ENCODE measurements at places on chromosomes 5 and 9.

GRCh38 chr5:140240987-140241706, 61.8 kb downstream of the PFDN1 start:
- no peak for DNase-seq

DNA sequence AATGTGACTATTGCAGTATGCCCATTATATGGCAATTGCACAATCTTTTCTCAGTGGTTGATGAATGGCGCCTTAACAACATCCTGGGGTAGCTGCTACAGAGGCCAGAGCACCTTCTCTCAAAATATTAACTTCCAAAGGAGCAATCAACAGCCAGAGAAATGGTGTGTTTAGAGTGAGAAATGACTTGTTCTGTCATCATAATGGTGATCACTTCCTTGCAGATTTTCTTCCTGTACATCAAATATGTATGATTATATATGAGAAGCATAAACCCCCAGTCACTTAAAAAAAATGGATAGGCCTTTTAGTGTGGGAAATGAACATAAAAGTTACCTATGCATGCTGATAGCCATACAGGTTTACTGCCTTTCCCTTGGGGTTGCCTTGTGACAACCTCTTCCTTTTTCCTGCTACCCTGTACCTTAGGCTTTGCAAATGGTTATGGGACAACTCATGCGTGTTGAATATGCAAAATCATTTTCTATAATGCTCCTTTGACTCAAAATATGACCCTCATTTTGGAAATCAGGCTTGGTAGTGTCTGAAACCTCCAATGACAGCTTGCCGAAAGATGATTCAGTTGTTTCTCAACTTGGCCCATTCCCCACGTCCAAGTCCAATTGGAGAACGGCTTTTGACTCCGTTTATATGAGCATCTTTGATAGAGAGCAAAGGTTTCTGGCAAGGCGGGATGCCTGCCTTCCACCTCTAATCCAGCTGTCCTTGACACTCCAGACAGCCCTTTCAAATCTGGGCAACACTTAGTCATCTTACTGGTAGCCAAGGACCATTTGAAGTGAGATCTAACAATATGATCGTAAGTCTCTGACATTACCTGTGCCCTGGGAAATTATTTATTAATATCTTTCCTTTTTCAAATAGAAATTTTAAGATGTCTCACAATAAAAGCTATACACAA, 69.3 kb downstream of the SLC1A1 start:
- no peak for DNase-seq

DNA sequence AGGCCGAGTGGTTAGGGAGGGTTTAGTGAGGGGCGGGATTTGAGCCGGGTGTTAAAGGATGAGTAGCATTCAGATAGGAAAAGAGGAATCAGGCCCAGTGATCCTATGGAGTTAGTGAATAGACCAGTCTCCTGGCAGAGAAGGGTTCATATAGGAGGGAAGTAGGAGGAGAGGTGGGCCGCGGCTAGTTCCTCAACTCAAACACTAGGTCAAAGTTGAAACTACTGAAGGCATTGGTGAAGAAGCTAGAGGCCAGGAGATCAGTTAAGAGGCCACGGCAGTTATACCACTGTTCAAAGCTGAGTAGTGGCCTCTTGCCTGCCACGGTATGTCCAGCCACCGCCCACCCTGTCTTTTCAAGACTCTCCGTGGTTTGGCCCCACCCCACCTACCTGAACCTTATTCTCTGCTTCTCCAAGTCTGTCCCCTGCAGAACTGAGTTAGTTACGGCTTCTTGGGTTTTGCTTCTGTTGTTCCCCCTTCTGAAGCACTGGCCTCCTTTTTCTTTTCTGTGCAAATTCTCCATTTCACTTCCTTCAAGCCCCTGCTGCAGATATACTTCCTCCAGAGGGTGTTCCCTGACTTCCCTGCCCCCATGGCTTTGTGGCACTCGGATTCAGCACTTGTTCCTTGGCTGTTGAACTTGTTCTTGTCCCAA, 1.8 kb downstream of the ZBTB34 start:
- no peak for DNase-seq

- no peak for DNase-seq
These were observed 63.5 kb upstream of the HAND1 start for GRCh38 chr5:154541553-154541952.

DNA sequence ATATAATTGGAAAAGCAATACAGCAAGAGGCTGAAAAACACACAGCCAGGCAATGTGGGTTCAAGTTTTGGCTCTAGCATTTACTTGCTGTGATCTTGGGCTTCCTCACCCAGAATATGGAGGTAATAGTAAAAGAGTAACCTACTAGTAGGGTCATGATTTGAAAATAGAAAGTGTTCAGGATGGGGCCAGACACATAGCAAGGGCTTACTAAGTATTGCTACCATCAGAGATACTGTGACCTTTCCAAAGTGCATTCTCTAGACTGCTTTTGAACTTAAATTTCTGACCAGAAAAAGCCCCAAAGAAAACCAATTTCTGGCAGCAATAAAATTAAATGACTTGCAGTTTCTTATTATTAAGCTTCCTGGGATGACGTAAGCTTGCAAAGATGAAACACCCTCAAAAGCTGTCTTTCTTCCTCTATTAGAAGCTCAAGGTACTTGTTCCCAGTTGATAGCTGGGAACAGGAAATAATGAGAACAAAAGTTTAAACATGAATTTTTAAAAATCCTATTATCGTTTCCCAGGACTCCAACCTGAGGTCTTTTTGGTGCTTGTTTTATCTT, 20.3 kb downstream of the SLC45A2 start:
- DNase-seq, result no peak

- DNase-seq, result no peak
These were observed 71.2 kb downstream of the EPB41L4B start for GRCh38 chr9:109249615-109250014.

DNA sequence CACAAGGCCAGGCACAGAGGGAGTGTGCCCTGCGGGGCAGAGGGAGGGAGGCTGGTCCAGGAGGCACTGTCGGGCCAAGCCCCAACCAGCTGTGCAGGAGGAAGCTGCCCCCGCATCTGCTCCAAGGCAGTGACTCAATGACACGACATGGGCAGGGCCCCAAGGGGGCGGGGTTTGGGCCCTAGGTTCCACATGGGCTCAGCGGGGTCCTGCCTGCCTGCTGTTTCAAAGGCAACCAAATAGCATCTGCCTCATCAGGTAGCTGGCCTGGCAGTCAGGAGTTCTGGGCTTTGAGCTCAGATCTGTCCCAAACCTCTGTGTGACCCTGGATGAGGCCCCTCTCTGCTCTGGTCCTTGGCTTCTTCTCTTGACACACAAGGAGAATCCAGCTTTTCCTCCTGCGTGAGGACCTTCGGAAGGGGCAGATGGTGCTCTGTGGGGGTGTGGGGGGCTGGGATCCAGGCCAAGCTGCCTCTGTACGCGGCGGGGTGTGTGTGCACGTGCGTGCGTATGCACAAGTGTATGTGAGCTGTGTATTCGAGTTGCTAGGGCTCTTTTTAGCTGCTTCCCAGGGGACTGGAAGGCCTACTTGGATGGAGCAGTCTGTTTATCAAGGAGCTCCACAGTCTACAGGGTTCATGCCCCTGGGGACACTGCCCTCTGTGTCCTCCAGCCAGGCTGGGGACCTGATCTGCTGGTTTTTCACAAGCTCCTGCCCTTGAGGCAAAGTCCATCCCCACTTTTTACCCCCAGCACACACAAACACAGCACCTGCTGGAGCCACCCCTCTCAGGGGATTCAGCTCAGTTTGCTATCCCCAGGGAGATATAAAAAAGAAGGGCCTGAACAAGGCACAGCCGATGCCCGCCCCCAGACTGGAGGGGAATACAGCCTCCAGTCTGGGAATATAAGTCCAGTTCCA, 138.9 kb downstream of the RGS3 start:
- peak; percentile 20 for DNase-seq

GRCh38 chr5:158382473-158382872, 523.5 kb upstream of the CLINT1 start:
- DNase-seq, result no peak

- DNase-seq, result no peak
These were observed 616.1 kb downstream of the DTWD2 start for GRCh38 chr5:118371973-118372831.

DNA sequence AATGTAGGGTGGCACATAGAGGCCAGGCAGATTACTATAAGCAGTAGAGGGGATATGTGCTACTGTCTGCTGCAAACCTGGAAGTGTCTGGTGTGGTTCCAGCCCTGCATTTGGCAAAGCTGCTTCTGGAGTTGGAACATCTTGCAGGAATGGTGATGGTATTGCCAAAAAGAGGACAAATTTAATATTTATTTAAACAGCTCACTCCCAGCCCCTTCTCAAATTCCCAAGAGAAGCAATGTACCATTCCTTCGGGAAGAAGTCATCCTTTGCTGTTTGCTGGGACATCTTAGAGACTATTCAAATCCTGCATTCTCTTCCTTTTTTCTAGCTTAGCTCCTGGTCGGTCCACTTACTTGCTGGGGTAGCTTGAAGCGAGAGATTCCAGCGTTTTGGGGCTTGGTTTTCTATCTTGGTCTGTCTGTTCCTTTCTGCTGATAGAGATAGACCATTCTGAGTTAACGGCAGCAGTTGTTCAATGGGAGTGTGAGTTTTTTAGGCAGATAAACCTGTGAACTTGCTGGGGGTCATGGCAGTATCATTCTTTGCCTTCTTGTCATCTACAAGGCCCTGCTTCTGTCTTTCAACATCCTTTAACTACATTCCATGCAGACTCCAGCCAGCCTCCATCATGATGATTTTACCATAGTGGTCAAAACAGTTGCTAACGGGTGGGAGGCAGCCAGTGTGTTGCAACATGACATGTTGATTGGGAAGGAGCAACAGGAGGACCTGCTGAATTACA, 69.9 kb downstream of the RCL1 start:
- no peak for DNase-seq

GRCh38 chr9:110443866-110444220, 106.2 kb upstream of the TXNDC8 start:
- no peak for DNase-seq
